DND-41 (cell line): ENCODE measurements at places on chromosomes 13 and 19.

GRCh38 chr13:97896446-97896845, 57.0 kb upstream of the IPO5 start:
- H3K36me3 ChIP-seq = no peaks in the 10 kb centered on the region
- no peak for DNase-seq
- H3K4me1 ChIP-seq = no peaks in the 10 kb centered on the region
- H3K4me3 ChIP-seq = no peak overlapping the region
- no peak overlapping the region for H3K27ac ChIP-seq

DNA sequence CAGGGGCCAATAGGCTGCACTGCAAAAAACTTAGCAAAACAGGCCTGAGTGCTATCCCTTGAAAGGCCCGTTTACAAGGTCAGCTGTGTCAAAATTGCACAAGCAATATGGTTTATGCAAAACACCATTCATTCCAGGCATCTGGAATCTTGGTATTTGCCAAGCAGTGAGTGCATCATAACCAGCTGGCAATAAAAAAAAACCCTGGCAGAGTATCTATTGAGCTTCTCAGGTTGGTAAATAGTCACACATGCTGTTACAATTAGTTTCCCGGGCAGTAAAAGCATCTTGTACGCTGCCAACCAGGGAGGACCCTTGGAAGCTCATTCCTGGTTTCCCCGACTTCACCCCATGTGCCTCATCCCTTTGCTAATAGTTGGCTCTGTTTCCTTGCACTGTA, 21.3 kb downstream of the ZNF77 start:
- H3K27me3 ChIP-seq = no peaks in the 10 kb centered on the region
- peaks cover 14% of the 10 kb centered on the region for H3K36me3 ChIP-seq
- no peak for DNase-seq
- H3K4me1 ChIP-seq = no peaks in the 10 kb centered on the region
- no peak overlapping the region for H3K4me3 ChIP-seq

GRCh38 chr13:99331881-99332293, 24.7 kb upstream of the GPR183 start:
- no peaks in the 10 kb centered on the region for H3K27me3 ChIP-seq
- peaks cover 29% of the 10 kb centered on the region; the same call in 1 of the 2 replicates for H3K36me3 ChIP-seq
- no peak overlapping the region for H3K4me3 ChIP-seq
- H3K27ac ChIP-seq = no peak overlapping the region

GRCh38 chr13:42355491-42356183, 83.7 kb downstream of the AKAP11 start:
- H3K27me3 ChIP-seq = no peaks in the 10 kb centered on the region
- no peak overlapping the region for H3K4me3 ChIP-seq
- peaks cover 34% of the 10 kb centered on the region for H3K4me1 ChIP-seq
- DNase-seq = no peak
- H3K36me3 ChIP-seq = no peaks in the 10 kb centered on the region

DNA sequence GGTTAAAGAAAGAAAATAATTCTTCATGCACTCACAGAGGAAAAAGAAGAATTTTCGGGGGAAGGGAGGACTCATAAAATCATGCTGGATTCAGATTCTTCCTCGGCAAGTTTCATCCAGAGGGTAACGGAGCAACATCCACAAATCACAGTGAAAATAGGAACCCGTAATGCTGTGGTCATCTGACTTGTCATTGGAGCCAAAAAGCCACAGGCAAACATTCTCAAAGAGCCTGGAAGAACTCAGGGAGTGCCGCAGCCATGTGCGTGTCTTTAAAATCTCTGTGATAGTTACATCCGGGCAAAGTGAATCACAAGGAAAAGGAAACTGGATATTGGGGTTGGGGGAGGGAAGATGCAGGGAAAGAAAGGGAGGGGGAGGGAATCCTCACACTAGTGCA, 33.0 kb upstream of the VSTM2B start:
- no peaks in the 10 kb centered on the region for H3K27me3 ChIP-seq
- DNase-seq = no peak
- no peak overlapping the region for H3K27ac ChIP-seq
- H3K4me1 ChIP-seq = peaks cover 7% of the 10 kb centered on the region
